ENCODE measurements at places on chromosomes 6 and 20.

DNA sequence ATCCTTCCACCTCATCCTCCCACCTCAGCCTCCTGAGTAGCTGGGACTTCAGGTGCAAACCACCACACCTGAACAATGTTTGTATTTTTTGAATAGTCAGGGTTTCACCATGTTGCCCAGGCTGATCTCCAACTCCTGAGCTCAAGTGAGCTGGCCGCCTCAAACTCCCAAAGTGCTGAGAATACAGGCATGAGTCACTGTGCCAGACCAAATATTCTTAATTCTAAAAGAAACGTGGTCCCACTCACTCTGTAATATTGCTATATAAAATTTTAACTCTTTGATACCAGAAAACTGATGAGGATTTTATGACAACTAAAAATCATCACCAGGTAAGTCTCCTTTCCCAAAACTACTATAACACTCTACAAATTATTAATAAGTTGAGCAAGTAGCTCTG is 716.8 kb upstream of the GJE1 start:
- DNase-seq = peak; percentile 54

DNA sequence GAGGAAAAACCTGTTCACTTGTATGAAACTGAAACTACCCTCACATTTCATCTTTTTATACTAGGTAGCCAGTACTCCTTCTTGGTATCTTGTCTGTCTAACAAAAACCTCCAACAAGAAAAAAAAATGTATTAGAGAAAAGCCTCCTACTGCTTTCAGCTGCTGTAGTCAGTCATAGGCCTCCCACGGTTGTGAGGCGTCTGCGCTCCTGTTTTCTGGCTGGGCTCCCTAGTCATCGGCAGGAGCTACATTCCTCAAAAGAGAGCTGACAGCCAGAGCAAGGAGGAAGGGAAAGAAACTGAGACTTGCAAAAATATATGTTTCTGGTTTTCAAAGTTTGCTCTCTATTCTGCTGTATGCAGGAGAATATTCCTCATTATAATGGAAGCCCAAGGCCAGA is 517.0 kb downstream of the LMBRD1 start:
- no peak for DNase-seq

DNA sequence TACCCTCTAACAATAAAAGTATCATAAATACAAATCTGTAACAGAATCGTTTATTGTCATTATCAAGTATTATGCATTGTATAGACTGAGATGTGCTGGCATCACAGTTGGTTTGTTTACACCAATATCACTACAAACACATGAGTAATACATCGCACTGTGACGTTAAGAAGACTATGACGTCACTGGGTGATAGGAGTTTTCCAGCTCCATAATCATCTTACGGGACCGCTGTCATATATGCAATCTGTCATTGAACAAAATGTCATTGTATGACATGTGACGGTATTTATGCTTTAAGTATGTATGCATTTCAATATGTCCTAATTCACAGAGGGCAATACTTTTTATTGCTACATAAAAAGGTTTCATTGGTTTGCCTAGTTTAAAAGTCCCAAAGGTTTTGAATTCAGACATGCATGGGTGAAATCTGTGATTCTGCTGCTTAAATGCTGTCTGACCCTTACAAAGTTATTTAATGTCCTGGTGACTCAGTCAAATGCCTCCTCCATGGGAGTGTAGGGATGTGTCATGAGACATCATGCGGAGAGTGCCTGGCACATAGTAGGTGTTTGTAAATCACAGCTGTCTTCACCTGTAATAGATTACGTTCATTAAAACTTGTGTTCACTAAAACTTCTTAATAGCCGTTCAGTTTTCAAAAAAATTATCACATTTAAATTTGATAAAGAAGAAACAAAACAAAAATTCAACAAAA is 160.7 kb upstream of the PDE10A start:
- no peak for DNase-seq

- DNase-seq = no peak
These were observed 186.7 kb downstream of the NKAIN2 start for GRCh38 chr6:123990376-123990775.

DNA sequence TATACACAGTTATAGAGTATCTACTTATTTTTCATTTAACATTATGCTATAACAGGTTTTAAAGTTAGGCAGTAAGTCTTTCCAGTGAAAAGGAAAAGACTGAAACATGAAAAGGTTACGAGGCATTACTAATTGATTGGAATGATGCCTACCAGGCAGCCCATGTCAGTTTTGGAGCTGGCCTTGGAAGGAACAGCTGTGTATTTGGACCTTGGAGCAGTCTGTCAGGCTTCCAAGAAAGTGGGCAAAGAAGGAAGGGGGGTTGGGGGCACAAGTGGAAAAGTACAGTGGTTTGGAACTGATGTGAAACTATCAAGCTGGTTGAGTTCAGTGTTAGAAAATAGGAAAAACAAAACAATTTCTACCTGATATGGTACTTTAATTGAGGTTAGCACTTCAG is 41.7 kb downstream of the SLC16A10 start:
- no peak for DNase-seq

DNA sequence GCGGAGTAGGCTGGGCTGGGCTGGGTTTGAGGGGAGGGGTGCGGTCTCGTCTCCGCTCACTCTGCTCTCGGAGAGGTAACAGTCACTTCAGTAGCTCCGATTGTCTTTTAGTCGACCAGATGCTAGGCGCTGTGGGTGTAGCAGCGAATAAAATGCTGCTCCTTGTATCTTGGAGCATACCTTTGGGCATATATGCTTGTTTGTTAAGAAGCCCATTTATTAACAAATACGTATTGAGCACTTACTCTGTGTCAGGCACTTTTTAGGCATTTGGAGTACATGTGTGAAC is 545 bp downstream of the ACTR5 start:
- DNase-seq = no peak

DNA sequence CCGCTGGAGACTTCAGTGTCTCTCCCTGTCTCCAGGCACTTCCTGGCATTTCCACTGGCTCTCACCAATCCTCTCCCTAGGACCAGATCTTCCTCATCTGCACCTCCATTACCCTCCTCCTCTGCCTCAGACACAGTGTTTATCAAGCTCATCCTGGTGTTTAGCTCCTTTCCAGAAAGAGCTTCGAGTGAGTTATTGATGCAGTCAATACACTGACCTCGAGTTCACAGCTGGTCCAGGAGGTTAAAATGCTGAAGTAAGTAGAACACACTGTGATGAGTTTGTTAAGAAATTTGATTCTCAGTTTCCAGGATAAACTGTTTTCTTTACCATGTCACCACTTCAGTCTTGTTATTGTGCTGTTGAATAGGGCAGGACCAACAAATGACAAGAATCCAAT is 42.1 kb upstream of the ARMC2 start:
- DNase-seq = no peak

DNA sequence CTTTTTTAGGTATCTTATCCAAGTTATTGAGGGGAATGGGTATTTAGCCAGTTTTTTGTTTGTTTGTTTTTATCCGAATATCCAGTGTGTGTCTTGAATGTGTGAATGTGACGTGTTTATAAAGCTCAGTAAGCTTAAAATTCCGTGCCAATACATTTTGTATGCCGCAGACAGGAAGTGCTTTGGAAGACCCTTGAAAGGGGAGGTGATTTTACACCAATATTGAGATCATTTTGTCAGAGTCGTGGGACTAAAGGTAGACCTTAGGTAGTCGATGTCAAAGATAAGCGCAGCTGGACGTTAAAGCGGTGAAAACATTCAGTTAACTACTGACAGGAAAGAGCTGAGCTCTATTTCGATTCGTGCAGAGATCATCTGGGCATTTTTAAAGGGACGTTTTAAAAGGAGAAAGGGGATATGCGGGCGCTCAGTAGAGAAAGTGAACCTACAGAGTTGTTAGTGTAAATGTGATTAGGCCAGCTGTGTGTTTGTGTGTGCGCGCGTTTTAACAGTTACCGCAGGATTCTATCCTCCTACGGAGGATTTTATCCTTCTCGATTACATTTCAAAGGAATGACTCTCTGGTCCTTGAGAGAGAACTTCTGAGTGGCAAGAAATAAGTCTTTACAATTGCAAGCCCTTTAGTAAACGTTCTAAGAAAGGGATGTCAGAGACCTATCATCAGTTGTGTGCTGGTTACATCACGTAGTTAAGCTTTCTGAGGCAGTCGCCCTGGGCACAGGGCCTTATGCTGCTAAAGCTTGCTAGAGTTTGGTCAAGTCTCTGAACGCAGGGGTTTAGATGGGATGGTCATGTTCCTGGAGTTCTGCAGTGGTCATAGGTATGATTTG is 625 bp upstream of the ECHDC1 start:
- peak; percentile 63 for DNase-seq

DNA sequence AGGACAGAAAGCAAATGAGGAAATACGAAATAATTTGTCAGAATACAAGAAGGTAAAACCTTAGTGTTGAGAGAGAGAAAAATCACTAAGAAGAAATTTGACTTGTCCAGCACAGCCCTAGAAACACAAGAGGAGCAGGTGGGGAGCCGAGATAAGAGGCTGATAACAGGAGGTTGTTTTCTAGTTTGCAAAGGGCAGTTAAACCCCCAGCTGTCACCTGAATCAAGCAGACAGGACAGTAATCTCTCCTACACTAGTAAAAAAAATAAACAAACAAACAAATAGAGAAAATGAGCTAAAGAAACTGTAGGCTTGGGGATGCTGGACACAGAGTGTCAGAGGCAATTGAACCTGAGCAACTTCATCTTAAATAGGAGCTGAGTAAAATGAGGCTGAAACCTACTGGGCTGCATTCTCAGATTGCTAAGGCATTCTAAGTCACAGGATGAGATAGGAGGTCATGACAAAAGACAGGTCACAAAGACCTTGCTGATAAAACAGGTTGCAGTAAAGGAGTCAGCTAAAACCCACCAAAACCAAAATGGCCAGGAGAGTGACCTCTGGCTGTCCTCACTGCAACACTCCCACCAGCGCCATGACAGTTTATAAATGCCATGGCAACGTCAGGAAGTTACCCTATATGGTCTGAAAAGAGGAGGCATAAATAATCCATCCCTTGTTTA is 40.4 kb downstream of the FAM184A start:
- DNase-seq = no peak

- peak; percentile 75 for DNase-seq
These were observed 775 bp downstream of the PFDN4 start for GRCh38 chr20:54208548-54209176.

DNA sequence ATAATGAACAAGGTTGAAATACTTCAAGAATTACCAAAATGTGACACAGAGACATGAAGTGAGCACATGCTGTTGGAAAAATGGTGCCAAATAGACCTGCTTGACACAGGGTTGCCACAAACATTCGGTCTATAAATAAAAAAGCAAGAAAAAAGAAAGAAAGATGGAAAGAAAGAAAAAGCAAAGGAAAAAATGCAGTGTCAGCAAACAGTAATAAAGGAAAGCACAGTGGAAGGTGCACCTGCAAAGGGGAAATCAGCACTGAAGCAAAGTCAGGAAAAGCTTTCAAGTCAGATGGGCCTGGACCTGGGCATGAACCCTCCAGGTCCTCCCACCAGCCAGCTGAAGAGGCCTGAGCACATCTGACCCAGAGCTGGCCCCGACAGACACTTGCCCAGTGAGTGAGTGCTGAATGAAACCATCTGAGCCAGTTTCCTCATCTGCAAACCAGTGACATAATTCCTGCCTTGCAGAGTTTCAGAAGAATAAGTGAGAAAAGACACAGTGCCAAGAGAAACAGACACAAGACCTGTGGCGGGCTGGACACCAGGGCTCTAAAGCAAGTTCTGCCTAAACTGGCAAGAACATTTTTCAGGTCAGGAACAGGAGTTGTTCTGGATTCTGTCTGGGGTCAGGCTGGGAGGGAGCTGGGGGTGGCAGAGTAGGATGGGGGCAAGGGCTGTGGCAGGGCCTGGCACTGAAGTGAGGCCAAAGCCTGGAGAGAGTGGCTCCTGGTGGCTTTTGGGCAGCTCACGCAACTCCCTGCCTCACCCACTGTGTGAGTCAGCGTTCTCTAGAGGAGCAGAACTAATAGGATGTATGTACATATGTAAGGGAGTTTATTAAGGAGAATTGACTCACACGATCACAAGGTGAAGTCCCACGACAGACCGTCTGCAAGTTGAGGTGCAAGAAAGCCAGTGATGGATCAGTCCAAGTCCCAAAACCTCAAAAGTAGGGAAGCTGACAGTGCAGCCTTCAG is 23.9 kb upstream of the MICB start:
- peak; percentile 70 for DNase-seq

DNA sequence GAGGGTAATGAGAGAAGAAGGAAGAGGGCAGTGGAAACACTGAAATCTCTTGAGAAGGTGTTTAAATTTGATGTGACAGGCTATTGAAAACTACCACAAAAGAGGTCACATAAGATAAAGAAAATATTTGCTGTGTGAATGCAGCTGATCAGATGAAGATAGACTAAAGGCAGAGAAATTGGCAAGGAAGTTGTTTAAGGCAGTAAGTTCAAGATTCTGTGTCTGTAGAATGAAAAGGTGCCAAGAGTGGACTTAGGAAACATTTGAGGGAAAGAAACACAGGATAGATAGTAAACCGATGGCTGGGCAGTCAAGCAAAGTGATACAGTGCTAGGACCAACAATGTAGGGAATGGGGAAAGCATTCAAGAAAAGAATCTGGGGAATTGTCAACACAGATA is 332.3 kb upstream of the MARCKS start:
- DNase-seq = no peak

Measured in GM23248 (cell line).